Cardiac fibroblast (primary cell): ENCODE measurements at places on chromosomes 2 and 18.

- no peak for DNase-seq
These were observed 4.0 kb downstream of the MOCOS start for GRCh38 chr18:36191286-36191685.

DNA sequence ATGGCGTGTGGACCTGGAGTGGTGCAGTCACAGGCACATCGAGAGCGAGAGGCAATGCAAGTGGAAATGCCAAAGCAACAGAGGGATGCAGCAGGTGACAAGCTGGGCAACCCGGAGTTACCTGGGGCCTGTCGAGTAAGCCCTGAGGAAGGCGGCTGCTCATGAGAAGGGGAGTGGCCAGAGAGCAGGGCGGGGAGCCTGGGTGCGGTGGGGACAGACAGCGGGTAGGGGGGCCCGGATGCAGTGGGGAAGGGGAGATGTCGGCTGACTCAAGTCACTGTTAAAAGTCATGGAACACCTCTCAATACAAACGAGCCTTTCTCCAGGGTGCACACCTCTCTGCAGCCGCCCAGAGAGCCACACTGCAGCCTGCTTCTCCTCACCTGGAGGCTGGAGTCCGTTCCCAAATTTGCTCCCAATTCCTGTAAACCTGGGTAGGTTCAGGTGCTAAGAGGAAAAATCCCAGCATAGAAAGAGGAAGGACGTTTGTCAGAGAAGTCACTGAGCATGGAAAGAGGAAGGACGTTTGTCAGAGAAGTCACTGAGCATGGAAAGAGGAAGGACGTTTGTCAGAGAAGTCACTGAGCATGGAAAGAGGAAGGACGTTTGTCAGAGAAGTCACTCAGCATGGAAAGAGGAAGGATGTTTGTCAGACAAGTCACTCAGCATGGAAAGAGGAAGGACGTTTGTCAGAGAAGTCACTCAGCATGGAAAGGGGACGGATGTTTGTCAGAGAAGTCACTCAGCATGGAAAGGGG, 71.7 kb upstream of the TWIST2 start:
- no peak for DNase-seq

GRCh38 chr2:121955426-121955825, 200.0 kb downstream of the TSN start:
- DNase-seq, result no peak

DNA sequence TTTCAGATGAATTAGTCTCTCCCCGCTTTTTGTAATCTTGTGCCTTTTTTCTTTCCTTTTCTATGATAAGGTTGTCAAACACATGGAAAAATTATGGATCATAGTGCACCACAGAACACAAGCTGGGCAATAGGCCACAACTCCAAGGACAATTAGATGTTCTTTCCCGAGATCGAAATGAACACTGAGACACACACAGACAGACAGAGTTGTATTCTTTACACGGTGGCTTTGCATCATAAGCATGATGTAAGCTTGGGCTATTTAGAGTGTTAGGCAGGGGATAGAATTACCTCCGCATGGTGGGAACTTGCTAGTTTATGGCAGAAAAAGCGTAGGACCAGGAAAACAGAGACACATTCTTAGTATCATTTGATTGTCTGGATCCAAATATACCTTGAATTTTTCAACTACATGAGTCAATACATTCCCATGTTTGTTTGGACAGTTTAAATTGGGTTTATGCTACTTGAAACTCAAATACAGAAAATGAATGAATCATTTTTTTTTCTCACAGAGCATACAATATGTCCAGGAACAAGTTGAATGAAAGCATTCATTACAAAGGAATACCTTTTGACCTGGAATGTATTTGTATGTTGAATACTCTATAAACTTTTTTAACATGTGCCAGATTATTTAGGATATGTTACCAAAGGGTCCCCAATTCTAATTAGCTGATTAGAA, 1611.5 kb upstream of the TMEFF2 start:
- DNase-seq, result no peak

GRCh38 chr2:143823296-143823695, 694.1 kb downstream of the ARHGAP15 start:
- no peak for DNase-seq

DNA sequence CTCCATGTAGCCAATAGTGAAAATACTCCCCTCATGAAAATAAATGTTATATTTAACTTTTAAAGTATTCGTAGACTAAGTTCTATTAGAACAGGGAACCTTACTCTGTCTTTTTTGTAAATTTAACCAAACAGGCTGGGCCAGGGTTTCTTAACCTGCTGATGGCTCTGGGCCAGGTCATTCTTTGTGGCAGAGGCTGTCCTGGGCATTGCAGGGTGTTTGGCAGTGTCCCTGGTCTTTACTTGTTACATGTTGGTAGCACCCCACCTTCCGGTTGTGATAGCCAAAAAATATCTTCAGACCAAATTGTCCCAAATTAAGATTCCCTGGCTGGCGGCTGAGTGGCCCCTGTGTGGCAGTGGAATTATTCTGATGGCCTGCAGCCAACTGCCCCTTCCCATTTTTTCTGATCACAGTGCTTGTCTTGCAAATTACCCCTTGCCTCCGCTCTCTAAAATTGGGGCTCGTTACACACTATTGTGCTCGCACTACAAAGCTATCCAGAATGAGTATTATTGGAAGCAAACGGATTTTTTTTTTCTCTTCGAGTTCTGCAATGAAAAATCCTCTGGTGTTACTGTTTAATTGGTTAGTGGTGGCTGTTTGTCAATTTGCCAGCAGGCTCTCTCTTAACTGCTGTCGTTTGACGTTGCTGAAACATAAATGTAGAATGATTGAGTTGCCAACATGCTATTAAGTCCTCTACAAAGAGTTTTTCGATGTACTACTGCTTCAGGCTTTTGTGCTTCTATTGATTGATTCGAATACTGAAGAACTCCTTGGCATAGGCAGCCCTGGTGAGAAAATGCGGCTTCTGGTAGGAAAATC, 216.9 kb downstream of the SH3RF3 start:
- no peak for DNase-seq

DNA sequence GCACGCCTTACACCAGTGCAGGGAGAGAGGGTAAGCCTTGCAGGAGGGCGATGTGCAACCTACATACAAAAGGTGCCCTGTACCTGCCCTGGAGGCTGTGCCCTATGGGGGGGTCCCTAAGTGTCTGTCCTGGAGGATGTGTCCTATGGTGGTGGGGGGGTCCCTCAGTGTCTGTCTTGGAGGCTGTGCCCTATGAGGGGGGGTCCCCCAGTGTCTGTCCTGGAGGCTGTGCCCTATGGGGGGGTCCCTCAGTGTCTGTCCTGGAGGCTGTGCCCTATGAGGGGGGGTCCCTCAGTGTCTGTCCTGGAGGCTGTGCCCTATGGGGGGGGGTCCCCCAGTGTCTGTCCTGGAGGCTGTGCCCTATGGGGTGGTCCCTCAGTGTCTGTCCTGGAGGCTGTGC, 216.6 kb downstream of the HDAC4 start:
- no peak for DNase-seq

GRCh38 chr2:85522090-85522647, 16.8 kb upstream of the MAT2A start:
- no peak for DNase-seq

DNA sequence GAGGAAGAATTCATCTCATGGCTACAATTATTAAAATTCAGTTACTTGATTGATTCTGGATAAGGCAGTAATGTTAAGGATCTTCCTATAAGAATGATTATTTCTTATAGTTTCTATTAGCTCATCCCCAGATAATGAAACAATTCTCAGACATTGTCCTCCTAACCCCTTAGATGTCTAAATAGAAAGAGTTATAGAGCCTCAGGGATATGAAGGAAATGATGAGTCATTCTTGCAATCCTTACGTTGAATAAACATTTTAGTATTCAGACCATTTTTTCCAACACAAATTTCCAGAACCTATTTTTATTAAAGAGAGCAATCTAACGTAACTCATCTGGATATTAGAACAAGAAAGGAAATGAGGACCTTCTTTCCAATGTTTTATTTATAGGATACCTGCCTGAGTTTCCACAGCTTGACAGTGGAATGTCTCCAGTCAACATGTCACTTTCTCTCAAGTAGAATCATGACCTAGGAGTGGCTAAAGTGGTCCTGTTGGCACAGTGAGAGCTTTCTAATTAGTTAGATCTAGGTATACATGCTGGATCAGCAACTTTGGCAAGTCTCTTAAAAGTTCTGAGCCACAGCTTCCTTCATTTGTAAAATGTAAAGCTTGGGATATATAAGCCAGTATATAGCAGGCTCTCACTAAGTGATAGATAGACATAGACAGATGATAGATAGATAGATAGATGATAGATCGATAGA, 88.0 kb upstream of the RAB27B start:
- DNase-seq, result peak; percentile 49

GRCh38 chr18:63562284-63562683, 20.1 kb downstream of the SERPINB12 start:
- DNase-seq, result no peak

- no peak for DNase-seq
These were observed 142.8 kb downstream of the LPIN1 start for GRCh38 chr2:11889101-11889850.

- DNase-seq, result no peak
These were observed 15.8 kb downstream of the CWC22 start for GRCh38 chr2:179991344-179991743.

GRCh38 chr18:68507781-68508180, 207.1 kb downstream of the TMX3 start:
- peak; percentile 32 for DNase-seq

DNA sequence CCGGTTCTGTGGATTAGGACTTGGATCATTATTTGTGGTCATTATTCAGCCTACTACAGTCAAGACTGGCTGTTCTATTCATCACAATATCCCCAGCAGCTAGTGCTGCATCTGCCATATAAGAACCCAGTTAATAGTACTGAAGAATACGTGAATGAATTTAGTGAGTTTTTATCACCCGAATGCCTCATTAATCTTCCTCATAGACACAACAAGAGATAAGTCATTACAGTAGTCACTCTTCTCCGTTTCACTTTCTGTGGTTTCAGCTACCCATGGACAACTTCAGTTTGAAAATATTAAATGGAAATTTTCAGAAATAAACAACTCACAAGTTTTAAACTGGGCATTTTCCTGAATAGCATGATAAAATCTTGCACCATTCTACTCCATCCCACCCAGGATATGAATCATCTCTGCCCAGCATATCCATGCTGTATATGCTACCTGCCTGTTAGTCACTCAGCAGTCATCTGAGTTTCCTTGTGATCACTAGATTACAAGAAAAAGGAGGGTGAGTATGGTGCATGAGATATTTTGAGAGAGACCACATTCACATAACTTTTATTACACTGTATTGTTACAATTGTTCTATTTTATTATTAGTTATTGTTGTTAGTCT, 363.7 kb upstream of the CHAC2 start:
- peak; percentile 11 for DNase-seq

DNA sequence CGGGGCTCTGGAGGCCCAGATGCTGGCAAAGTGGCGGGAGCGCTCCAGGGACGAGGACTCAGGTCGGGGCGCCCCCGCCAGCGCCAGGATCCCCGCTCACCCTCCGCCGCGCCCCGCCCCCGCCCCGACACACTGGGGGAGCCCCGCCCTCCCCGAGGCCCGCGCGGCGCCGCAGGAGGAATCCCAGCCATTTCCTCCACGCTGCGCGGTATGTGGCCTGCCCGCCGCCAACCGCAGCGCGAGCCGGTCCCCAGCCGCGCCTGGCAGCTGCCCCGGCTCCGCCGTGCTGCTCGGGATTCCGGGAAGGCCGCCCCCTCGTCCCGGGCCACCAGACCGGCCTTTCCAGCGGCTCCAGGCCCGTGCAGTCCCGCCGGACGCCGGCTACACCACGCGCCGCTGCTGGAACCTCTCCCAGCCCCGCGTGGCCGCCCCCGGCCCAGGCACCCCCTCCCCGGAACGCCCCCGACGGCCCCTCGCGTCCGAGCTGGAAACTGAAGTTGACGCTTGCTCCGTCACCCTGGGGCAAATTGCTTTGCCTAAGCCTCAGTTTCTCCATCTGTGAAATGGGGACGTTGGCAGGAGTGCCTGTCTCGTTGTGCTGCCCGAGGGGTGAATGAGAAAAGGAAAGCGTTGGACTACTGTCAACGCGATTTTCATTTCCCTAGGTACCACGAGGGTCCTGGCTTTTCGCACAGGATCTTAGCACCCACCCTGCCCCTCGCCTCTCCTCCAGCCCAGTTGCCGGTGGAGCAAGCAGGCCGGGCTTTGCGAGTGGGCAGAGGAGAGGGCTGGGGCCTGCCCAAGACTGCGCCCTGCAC, 53.6 kb downstream of the PKDCC start:
- DNase-seq, result peak; percentile 54

DNA sequence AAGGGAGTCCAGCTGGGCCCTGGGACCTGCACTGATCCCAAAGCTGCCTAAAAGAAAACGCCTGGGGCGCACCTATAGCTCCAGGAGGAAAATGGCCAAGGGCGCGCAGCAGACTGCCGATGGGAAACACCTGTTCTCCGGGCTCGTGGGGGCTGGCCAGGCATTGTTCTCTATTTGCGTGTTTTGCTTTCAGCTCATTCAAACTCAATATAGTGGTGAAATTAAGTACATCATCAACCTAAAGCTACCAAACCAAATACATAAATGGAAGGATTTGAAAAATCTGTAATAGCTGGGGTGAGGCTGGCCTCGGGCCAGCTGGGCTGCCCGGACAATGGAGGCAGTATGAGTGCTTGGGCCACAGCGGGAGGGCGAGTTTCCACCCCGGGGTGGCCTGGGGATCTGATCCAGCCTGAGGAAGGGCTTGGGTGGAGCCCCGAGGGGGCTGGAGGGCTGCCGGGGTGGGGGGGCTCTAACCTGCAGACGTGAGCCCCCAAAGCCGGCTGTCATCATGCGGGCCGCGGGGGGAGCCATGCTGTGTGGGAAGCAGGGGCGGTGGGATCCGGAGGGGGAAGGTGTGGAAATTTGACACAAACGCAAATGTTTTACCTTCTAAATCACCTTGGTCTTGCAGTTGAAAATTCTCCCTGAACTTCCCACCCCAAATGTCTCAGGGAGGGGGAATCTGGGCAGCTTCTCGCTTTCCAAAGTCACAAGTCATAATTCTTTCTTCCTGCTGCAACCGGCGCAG, 77.6 kb downstream of the ASB1 start:
- no peak for DNase-seq

GRCh38 chr2:146801886-146802285, 1042.9 kb upstream of the ACVR2A start:
- peak; percentile 3 for DNase-seq

DNA sequence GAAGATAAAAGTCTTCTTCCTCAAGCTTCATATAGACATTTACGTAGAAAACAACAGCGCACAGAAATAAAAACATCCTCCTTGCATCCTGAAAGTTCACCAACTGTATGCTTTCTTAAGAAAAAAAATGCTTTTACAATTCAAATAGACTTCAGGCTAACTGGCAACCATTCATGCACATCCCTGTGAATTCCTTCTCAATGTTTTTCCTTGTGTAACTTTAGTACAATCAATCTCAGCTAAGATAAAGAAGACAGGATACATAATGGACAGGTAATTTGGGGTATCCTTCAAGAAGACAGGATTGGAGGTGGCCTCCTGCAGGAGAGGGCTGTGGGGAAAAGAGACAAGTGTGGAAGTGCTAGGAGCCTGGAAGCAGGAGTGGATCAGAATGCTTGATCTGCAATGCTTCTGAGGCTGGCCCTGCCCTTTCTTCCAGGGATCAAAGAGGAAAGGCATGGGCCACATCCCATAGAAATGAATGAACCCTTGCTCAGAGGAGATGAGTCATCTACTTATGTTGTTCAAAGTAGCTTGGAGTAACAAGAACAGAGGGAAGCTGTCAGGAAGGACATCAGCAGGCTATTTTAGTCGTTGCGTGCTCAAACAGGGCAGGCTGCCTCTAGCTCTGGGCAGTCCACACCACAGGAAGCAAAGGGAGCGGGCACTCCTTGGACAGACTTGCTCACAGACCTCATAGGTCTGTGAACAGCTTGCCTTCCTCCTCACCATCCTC, 126.6 kb downstream of the TMEM131 start:
- peak; percentile 92 for DNase-seq
